Stimulated activated CD8-positive, alpha-beta memory T cell treated with anti-CD3 and anti-CD28 coated beads, Interleukin-7, amount 100 ng/mL, for 48 hours (primary cell): ENCODE measurements at places on chromosomes 4 and X.

GRCh38 chr4:8162625-8163024 lies 4.0 kb upstream of the ABLIM2 start:
- DNase-seq = no peak

DNA sequence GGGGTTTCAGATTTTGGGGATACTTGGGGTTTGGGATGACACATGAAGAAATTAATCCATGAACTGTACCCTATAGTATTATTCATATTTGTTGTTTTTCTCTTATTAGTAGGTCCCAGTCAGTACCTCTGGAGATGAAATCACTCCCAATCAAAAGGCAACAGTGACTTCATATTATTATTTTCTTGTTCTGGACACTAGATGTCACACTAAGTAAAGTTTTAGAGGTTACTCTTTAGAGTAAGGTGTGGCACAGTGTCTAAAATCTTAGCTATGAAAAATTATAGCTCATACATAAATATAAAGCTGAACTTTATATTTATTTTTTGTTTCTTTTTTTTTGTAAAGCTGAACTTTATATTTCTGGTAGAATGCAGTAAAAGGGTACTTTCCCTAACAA lies 35.1 kb downstream of the FAM114A1 start:
- DNase-seq = no peak

DNA sequence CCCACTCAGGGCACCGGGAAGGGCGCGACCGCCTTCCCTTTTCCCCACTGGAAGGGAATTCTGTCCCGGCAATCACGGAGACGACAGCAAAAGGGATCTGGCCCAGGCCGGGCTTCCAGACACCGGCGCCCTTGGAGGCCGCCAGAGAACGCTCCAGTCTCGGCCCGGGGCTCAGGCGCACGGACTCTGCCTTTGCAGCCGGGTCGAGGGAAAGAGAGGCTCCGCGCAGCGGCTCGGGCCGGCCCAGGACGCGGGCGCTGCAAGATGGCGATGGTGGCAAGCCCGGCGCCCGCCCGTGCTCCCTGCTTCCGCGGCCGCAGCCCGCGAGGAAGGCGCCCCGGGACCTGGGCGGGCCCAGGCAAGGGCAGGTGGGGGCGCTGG lies 1.1 kb downstream of the CTBP1 start:
- no peak for DNase-seq

DNA sequence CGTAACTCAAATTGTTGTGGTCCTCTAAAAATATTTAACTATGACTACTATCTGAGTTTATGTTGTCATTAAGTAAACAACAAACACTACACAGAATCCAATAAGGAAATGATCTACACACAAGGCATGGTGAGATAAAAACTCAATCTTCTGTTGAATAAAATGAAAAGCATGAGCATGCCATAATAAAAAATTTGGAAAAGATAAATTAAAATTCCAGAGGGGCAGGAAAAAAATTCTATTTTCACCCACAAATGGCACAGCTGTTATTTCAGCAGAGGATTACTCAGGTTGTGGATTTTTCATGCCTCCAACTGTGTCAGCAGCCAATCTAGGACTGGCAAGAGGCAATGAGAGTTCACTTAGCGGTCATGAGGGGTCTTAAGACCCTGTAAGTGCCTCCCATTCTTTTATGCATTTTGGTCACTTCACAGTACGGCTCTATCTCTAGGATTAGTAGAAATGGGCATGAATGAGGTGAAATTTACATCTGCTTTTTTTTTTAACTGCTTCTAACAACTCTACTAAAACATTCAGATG lies 639.8 kb upstream of the DIPK2B start:
- no peak for DNase-seq

- DNase-seq = no peak
Measured at GRCh38 chr4:176824645-176825366, 32.1 kb upstream of the VEGFC start.

DNA sequence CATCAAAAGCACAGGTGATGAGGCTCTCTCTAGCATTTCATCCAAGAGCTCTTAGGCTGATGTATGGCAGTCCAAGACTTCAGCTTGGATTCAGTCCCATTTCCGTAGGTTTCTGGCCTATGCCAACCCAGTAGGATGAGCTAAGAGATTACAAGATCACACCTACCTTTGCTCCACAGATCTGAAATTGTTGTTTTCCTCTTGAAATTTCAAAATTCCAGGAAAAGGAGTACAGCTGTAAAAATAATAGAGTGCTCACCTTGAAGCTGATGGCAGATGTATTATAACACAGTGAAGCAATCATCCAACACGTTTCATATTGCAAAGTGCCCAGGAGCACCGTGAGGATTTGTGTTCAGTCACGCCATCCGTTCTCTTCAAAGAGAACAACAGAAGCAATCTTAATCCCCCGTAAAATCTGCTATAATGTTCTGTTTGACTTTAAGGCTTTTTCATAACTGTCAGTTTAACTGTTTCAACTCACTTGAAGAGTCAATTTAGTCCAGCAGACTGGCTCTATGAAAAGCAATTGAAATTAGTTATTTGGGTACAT lies 137.5 kb downstream of the CPE start:
- DNase-seq = no peak

DNA sequence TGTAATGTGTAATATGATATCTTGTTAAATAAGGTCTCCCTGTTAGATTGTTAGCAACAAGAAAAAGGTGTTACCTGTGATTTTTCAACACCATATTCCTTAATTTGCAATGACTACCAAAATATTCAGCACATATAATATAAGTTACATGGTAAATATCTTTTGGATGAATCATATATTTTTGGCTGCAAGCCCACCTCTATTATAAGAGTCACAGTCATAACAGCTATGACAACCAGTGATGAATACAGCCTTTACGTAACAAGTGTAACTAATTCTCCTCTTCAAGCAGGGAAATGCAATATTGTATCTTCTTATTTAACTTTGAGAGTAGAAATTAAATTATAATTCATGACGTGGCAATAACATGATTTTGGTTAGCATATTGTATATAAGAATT lies 187.0 kb downstream of the NLGN4X start:
- DNase-seq = no peak

DNA sequence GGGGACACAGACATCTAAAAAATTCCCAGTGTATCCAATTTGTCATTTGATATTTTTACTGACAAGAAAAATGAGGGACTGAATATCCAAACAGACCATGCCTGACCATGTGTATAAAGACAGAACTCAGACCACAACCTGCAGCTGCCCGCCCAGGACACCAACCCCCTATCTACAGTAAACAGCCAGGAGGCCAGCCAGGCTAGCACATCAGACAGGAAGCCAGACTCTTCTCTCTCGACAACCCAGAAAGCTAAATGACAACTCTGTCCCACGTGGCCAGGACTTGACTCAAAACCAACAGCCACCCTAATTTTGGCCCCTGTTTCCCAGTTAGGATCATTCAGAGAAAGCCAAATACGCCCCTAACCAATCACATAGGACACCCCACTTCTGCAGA lies 15.1 kb downstream of the AFAP1 start:
- no peak for DNase-seq

DNA sequence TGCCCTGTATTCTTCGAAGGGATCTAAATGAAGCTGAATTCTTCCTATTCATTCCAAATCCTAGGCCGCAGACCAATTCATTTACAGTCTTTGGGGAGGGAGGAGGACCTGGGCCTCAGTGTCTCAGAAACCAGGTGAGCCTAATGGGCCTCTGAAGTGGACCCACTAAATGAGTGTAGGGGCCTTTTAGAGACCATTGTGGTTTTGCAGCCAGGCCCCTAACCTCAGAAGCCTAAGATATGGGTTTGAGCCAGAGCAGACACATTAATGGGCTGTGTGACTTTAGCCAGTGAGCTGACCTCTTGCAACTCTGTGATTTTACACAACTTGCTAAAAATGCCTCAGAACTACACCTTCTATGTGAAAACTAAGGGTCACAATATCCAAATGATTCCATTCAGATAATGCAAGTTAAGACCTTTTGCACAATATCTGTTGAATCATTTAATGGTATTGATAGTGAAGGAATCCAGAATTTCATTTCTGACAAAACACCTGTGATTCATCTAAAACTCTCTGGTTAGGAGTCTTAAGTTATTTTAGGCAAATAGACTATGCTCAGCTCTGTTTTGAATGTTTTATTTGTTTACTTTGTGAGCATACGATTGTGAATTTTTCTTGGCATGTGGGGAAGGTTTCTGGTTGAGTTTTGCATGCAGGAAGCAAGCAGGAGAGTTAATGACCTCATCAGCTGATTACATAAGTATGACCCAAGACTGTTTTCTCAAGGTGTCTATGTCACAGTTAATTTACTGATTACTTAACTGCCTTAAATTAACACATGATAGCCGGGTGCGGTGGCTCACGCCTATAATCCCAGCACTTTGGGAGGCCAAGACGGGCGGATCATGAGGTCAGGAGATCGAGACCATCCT lies 75.0 kb downstream of the EVC start:
- no peak for DNase-seq

GRCh38 chrX:25427873-25428555 lies 412.2 kb upstream of the ARX start:
- DNase-seq = no peak

DNA sequence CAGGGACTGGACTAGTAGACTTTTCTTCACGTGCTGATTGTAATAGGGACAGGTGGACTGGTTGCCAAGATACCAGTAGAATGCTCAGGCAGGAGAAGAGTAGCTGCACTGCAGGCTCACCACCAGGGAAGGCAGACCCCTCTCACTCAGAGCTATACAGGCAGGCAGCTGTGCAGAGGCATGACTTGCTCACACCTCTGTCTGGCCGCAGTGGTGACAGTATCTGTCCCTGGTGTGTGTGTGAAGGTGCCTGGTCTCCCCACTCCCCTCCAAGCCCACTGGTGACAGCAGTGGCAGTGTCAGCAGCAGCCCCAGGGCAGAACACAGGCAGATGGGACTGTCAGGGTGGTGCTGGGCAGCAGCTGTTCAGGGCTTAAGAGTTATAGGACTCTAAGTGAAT lies 140.7 kb downstream of the RPS6KA6 start:
- no peak for DNase-seq

DNA sequence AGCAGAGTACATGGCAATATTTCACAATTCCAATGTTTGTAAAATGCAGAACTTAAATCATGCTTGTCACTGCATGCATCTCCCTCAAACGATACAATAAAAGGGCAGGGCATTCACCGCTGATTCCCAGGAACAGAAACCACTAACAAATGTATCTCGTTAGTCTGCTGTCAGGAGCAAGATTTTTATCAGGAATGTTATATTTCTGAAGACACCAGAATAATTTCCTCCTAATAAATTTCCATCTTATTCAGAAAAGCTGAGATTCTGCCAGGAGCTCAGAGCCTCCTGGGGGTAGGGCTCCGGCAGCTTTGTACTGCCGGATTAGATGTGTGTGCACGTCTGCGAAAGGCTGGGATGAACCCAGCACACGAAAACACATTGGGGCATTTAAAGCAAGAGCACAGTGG lies 54.0 kb upstream of the LDB2 start:
- no peak for DNase-seq

- DNase-seq = no peak
Measured at GRCh38 chr4:98539741-98540140, 118.7 kb downstream of the TSPAN5 start.

- DNase-seq = no peak
Measured at GRCh38 chr4:1535926-1536578, 129.8 kb upstream of the NKX1-1 start.

GRCh38 chr4:57151481-57151880 lies 41.3 kb upstream of the IGFBP7 start:
- no peak for DNase-seq

- no peak for DNase-seq
Measured at GRCh38 chr4:5956285-5957021, 61.8 kb downstream of the C4orf50 start.

DNA sequence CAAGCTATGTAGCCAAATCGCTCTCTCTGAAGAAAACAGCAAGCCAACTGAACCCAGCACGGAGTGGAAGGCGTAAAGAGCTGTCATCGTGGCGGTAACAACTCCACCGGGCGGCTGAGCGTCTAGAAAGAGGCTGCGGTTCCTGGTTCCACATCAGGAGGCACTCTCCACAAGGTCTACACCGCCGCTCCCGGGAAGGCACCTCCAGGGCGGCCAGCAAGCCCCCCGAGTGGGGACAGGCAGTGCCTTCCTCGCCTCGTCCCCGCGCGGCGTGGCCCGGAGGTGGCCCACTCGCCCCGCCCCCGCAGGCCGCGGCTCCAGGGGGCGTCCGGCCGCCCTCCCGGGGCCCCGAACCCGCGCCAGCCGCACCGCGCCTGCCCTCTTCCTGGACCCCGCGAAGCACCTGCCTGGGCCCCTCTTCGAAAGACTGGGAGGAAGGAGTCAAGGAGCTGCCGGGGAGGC lies 755 bp downstream of the KLHL8 start:
- DNase-seq = peak; percentile 29

DNA sequence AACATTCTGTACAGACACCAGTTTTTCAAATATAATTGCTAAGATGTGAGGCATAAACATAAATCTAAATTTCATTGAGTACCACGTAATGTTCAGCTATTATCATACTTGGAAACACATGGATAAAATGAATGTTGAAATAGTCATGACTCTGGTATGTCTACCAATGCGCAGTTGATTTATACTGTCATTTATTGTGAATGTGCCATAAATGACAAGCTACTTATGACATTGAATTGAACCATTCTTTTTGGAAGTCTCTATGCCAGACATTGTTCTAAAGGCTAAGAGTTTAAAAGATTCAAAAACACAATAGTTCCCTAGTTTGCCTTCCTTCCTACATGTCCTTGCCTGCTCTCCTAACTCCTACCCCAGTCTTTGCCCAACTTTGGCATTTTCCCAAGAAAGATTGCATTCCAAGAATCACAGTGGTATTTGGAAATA lies 96.6 kb upstream of the DMD start:
- no peak for DNase-seq

DNA sequence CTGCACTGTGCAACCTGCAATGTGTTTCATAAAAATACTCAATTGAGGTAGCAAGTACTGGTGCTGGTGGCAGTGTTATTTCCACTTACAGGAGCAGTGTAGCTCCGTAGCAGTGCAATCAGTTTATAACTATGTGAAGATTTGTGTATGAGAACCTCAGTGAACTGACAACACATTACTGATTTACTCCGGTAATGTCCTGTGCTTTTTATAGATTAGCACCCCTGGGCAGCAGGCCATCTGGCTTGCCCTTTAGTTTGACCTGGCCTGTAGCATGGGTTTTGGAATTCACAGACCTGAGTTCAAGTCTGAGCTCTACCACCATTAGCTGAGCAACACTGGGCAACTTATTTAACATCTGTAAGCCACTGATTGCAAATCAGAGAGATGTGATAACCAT lies 78.6 kb upstream of the GBA3 start:
- no peak for DNase-seq

- no peak for DNase-seq
Measured at GRCh38 chrX:11427453-11428071, 134.3 kb downstream of the AMELX start.
